ENCODE measurements at places on chromosomes 6 and 20. TPM values are rescaled to one million over a fixed set of nuclear protein-coding genes. Genes with fewer than 3 reads are reported as not detected.

The C6orf118 gene
- not detected for total RNA-seq

The PGK2 gene
- not detected for total RNA-seq

The PRL gene
- total RNA-seq = not detected

The CASS4 gene
- total RNA-seq = not detected

The ATP9A gene
- 11.5 TPM for total RNA-seq

The TCP11 gene
- total RNA-seq = not detected

The CYP21A2 gene
- not detected for total RNA-seq

The CLVS2 gene
- total RNA-seq = 0.26 TPM

DNA sequence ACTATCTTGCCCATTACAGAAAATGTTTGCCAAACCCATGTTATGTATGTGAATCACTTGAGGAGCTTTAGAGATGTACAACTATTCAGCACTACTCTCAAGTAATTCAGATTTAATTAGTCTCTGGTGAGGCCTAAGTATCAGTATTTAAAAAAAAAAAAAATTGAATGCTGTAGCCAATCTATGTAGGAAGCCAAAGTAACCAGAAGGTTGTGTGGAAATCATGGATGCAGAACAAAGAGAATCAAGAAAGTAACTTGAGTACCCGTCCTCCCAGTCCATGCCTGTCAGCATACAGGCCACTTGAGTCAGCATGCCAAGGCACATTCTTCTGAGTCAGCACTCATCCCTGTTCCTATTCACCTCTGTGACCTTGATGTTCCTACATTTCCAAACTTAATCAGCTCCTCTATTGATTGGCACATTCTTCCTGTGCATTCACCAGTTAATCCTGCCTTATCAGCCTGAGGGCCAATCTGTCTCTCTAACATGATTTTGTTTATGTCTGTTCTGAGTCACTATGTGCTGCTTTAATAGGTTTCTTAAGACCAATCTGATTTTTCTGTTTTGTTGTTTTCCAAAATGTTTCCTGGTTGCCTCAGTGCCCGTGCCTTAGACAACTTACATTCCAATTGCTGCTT, 165.6 kb downstream of the KCNQ5 start:
- DNase-seq = peak; percentile 46

DNA sequence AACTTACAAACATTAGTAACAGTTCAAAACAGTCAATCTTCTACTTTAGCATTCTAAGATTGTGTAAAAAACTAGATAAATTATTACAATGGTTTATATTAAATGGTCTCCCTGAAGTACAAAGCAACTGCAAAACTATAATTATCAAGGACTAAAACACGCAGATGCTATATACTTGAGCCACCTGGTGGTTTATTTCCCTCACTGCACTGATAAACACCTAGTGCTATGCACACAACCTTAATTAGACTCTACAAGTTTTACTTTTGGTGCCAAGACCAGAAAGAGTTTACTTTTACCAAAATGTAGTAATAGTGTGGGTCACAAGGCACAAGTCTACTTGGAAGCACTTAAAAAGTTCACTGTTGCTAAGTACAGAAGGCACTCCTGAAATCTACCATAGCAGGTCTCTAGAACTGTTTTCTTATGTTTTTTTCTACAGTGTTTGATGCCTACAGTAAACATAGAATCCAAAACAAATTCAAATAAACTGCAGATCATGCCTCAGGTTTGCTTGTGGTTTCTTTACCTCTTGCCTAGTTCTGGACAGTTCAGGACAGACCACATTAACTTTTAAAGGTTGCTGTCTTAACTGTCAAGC, 49.2 kb downstream of the GMDS start:
- DNase-seq = no peak

- DNase-seq = no peak
Observed at GRCh38 chr6:52522655-52523054, 54.2 kb downstream of the TRAM2 start.

GRCh38 chr6:154457881-154458284, 52.6 kb downstream of the CNKSR3 start:
- DNase-seq = no peak

GRCh38 chr20:32830437-32830836, 10.7 kb downstream of the MAPRE1 start:
- DNase-seq = no peak

- DNase-seq = no peak
Observed at GRCh38 chr20:61977419-61977786, 88.3 kb downstream of the TAF4 start.

DNA sequence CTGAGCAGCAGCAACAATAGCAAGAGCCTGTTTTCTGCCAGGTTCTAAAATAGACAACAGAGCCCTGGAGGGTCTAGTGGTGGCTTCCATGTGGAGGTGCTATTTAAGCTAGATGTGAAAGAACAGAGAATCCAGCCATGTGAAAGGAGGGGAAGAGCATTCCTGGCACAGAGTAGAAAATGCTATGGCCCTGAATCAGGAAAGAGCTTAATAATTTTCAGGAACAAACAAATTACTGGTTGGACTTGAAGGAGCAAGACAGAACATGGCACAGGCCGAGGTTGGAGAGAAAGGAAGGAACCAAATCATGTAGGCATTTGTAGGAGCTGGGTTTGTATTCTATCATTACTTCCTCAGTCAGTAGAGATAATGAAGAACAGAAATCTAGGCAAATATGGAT, 98.3 kb downstream of the AIG1 start:
- DNase-seq = no peak

GRCh38 chr6:40082278-40083043, 148.2 kb upstream of the MOCS1 start:
- DNase-seq = no peak

- DNase-seq = no peak
Observed at GRCh38 chr20:17418737-17419136, 112.4 kb downstream of the BFSP1 start.

DNA sequence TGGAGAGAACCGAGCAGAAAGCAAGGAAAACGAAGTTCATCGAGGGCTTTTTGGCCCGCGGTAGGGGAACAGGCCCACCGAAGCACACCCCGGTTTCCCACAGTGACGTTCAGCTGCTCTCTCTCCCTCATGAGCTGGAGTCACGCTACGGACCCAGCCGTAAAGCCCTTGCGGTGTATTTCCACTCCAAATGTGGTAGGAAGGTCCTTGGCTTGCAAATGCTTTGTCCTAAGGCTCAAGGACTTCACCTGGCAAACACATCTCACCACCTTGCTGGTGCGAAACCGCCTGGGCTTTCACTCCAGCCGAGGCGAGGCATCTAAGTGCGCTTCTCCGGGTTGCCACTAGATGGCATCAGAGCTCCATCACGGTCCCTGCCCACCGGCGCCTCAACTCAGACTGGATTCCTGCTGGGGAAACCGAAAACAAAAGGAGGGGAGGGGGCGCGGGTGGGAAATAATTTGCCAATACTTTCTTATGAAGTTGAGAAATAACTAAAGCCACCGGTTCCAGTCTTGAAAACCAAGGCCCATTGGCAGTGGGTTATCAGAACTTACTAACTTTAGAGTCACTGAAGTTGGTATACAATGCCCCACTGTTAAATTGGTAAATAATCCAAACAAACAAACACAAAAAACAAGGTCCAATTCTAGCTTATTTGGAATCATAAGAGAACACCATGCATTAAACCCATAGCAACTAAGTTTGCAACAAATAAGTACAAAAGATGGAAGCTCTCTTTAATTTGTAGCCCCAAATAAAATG, 13.4 kb upstream of the FOXC1 start:
- peak; percentile 79 for DNase-seq

- no peak for DNase-seq
Observed at GRCh38 chr6:16572943-16573342, 188.3 kb downstream of the ATXN1 start.

GRCh38 chr20:6515261-6515660, 252.2 kb upstream of the BMP2 start:
- no peak for DNase-seq

DNA sequence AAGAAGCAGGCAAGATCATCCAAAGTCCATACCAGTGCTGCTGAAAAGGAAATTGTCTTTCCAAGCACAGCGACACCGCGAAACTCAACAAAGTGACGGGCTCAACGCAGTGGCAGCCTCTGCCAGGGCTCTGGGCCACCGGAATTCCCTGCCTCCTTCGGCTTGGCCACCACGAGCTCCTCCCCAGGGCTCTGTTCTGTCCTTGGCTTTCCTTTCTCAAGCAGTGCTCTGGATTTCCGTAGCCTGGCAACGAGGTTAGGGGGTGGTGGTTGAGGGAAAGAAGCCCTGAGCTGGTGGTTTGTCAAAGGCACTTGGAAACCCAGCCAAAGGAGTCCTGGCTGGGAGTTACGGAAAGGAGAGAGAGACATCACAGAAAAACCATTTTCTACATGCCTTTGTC, 31.2 kb downstream of the PRR18 start:
- DNase-seq = no peak

DNA sequence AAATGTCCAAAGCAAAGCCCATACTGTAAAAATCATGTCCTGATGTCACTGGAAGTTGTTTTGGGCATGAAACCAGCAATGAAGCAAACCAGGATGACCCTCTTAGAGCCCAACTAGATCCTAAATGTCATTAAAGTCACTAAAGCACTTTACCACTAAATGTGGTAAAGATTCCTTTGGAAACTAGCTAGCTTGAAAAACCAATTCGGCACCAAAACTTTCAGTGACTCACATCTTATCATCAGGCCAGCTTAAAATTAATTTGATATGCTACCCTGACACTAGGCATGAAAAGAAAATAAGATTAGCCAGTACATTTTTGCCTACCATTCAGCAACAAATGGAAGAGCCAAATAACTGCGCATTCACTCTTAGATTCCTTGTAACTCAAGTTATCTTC, 145.8 kb downstream of the PACRG start:
- DNase-seq = no peak

- DNase-seq = peak; percentile 10
Observed at GRCh38 chr20:35014537-35014936, 58.9 kb downstream of the MYH7B start.
